Osteoblast (primary cell): ENCODE measurements at places on chromosomes 7 and 10.

DNA sequence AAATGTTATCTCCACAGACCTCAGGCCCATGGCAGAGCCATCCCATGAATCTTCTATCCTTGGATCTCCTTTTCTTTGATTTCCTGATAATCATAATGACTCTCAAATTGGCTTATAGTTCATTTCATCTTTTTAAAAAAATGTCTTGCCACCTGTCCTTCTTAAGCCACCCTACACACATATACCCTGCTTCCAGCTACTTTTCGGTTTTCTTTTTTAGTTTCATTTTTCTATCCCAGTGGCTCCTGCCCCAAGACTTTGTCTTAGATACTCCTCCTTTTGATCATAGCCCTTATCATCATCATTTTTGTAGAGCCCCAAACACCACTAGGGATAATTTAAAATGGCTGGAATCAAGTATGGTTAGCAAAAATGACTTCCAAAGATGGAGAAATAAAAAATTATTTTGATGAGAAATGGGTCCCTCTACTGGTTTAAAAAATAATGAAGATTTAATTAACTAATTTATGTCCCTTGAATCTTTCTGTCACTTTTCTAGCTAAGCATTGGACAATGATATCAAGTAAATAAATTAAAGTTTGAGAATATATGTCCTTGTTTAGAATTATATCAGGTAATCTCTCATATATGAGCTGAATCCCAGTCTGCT lies 277.3 kb upstream of the SEMA3D start:
- no peak for DNase-seq
- no peaks in the 10 kb centered on the region for H3K4me1 ChIP-seq
- no peaks in the 10 kb centered on the region for H3K36me3 ChIP-seq
- no peak overlapping the region for H3K27ac ChIP-seq
- H3K4me3 ChIP-seq, result no peak overlapping the region

- no peaks in the 10 kb centered on the region for H3K36me3 ChIP-seq
- DNase-seq, result no peak
- H3K4me1 ChIP-seq, result no peaks in the 10 kb centered on the region
- no peak overlapping the region for H3K27ac ChIP-seq
Measured at GRCh38 chr7:150923802-150924201, 54.3 kb downstream of the KCNH2 start.

GRCh38 chr7:46569133-46569465 lies 648.0 kb upstream of the IGFBP3 start:
- no peak overlapping the region for H3K27ac ChIP-seq
- H3K4me1 ChIP-seq, result peaks cover 11% of the 10 kb centered on the region
- peak; percentile 51 for DNase-seq
- H3K27me3 ChIP-seq, result no peaks in the 10 kb centered on the region
- H3K36me3 ChIP-seq, result no peaks in the 10 kb centered on the region

DNA sequence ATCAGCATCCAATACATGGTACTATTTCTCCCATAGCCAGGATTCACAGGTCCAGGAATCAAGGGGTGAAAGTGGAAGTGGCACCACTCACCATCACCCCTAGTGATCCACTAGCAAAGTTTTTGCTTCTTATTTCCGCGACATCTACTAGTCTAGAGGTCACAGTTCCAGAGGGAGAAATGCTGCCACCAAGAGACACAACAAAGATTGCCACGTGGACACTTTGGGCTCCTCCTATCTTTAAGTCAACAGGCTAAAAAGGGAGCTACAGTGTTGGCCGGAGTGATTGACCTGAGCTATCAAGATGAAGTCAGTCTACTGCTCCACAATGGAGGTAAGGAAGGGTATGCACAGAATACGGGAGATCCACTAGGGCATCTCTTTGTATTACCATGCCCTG lies 178.2 kb downstream of the AKR1D1 start:
- no peak overlapping the region for H3K27ac ChIP-seq
- no peaks in the 10 kb centered on the region for H3K27me3 ChIP-seq
- DNase-seq, result no peak
- no peaks in the 10 kb centered on the region for H3K36me3 ChIP-seq
- no peak overlapping the region for H3K4me3 ChIP-seq

DNA sequence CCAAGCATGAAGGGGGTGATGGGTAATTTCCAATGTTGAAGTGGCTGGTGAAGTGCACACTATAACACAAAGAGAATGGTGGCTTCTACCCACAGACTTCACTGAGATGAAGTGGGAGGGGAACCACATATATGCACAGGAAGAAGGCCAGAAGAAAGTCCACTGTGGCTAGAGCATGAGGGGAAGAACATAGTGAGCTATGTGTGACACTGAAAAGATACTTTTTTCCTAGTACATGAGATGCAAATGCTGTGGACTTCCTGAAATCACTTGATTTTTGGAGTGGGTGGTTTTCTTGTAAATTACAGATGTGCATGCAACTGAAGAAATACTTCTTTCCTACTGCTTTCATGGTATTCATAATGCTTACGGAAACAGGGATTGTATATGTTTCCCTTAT lies 115.6 kb upstream of the PHYHIPL start:
- H3K27ac ChIP-seq, result no peak overlapping the region
- no peaks in the 10 kb centered on the region for H3K4me1 ChIP-seq
- no peak overlapping the region for H3K4me3 ChIP-seq
- H3K36me3 ChIP-seq, result no peaks in the 10 kb centered on the region
- no peak for DNase-seq

- no peaks in the 10 kb centered on the region for H3K4me1 ChIP-seq
- H3K27ac ChIP-seq, result no peak overlapping the region
- DNase-seq, result no peak
- H3K36me3 ChIP-seq, result no peaks in the 10 kb centered on the region
- no peaks in the 10 kb centered on the region for H3K27me3 ChIP-seq
Measured at GRCh38 chr10:7383442-7383841, 27.4 kb downstream of the SFMBT2 start.

DNA sequence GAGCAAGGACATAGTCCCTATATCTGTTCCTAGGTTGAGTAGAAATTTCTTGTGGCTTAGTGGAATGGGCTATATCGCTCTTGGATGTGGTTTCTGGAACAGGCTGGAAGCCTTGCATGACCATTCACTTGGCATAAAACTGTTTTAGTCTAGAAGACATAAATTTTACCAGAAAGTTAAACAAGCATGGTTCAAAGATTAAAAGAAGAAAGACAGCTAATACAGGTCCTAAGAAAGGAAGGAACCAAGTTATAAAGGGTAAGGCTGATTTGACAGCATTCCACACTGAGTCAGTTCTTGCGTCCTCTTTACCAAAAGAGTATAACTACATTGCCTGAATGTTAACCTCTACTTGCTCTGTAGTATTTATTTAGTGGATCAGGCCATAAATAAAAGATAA lies 724.2 kb downstream of the SORCS1 start:
- DNase-seq, result no peak
- H3K4me1 ChIP-seq, result no peaks in the 10 kb centered on the region
- H3K36me3 ChIP-seq, result no peaks in the 10 kb centered on the region
- H3K27me3 ChIP-seq, result no peaks in the 10 kb centered on the region
- no peak overlapping the region for H3K4me3 ChIP-seq
- H3K27ac ChIP-seq, result no peak overlapping the region

DNA sequence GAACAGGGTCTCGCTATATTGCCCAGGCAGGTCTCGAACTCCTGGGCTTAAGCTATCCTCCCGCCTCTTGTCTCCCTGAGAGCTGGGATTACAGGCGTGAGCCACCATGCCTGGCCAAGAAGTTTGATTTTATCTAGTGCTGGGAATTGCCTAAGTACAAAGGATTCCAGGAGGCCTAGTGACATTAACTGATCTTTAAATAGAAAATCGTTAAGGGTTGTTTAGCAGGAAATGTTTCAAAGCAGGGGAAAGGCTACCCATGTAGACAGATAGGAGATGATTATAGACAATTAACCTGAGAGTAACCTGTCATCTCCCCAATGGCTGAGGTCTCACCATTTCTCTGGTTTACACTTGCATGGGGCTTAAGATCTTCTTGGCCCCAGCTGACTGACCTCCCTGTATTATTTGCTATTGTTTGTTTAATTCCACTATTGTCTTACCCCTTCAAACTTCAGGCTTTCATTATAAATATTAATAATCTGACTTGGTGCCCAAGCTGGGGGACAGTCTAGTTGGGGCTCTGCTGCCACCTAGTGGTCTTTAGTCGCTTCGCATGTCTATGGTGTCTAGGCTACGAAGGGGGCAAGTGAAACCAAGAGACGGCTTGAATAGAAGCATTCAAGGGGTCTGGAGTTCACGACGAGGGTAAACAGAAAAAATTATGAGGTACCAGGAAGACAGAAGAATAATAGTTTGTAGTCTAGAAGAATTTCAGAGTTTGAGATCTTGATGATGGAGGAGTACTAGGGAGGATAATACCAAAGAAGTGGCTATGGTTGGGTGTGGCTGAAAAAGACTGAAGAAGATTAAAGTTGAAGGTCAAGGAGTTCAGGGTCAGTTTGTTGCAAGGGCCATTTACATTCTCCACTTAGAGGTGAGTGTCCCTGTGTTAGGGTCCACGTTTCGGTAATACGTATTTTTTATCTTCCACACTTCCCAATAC lies 40.4 kb upstream of the BPGM start:
- peak; percentile 47 for DNase-seq
- H3K27me3 ChIP-seq, result no peaks in the 10 kb centered on the region
- H3K4me3 ChIP-seq, result peak overlapping the region; percentile 51
- peaks cover 14% of the 10 kb centered on the region for H3K4me1 ChIP-seq

DNA sequence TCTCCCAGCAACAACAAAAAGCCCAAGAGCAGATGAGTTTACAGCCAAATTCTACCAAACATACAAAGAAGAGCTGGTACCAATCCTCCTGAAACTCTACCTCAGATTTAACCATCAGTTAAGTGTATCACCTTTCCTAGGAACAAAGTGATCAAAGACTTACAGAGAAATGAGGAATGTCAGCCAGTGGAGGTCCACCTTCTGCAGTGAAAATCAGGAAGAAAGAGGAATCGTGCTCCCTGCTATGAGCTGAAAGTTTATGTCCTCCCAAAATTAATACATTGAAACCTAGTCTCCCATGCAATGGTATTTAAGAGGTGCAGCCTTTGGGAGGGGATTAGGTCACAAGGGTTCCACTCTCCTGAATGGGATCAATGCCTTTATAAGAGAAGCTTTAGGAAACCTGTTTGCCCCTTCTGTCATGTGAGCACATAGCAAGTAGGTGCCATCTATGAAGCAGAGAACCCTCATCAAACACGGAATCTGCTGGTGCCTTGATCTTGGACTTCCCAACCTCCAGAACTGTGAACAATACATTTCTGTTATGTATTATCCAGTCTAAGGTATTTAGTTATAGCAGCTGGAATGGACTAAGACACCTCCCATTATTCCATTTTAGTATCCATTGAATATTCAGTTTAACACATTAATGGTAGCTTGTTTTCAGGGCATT lies 139.0 kb upstream of the FZD8 start:
- H3K36me3 ChIP-seq, result no peaks in the 10 kb centered on the region
- H3K4me1 ChIP-seq, result peaks cover 10% of the 10 kb centered on the region
- no peak overlapping the region for H3K4me3 ChIP-seq
- H3K27ac ChIP-seq, result no peak overlapping the region

DNA sequence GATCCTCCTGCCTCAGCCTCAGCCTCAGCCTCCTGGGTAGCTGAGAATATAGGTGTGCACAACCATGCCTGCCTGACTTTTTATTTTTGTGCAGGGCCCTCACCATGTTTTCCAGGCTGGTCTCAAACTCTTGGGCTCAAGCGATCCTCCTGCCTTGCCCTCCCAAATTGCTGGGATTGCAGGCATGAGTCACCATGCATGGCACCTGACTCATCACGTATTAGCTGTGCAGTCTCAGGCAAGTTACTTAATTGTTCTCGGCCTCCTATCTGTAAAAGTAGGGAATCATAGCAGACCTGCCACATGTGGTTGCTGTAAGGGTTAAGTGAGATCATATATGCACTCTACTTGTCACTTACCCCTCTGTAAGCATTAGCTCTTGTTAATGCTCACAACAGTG lies 117.2 kb downstream of the ANLN start:
- H3K4me1 ChIP-seq, result no peaks in the 10 kb centered on the region
- H3K36me3 ChIP-seq, result no peaks in the 10 kb centered on the region
- H3K27me3 ChIP-seq, result peaks cover 2% of the 10 kb centered on the region
- DNase-seq, result no peak
- no peak overlapping the region for H3K27ac ChIP-seq
- no peak overlapping the region for H3K4me3 ChIP-seq

DNA sequence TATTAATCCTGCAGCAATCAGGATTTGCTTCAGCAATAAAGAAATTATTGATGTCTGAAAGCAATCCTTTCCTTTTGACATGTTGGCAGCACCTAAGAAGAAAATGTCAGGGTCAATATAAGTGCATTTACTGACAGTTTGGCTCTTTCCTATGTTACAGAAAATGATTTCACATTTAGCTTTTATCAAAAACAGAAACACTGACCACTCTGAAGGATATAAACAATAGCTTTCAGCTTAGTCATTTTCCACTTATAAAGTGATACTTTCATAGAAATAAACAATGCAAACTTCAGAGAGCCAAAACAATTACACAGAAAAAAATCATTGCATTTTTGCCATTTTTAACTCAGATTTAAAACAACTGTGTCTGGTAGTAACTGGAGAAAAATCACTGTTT lies 325.6 kb upstream of the KAT6B start:
- no peak overlapping the region for H3K4me3 ChIP-seq
- peak; percentile 17 for DNase-seq
- no peak overlapping the region for H3K27ac ChIP-seq
- H3K27me3 ChIP-seq, result no peaks in the 10 kb centered on the region
- H3K36me3 ChIP-seq, result no peaks in the 10 kb centered on the region

DNA sequence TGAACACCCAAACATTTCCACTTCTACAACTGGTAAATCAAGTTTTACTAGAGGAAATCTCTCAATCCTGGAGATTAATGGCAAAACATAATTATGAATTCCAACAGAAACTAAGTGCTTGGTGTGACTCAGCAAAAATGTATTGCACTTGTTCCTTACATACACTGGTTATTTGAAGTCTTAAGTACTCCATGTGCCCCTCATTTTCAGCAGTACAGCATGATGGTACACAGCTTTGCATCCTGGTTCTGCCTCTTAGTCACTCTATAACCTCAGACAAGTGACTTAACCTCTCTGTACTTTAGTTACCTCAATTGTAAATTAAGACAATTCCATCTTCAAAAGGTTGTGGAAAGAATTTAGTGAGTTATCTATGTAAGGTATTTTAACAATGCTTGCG lies 12.9 kb downstream of the SLC16A12 start:
- no peak for DNase-seq
- no peaks in the 10 kb centered on the region for H3K27me3 ChIP-seq
- H3K4me1 ChIP-seq, result peaks cover 36% of the 10 kb centered on the region
- no peaks in the 10 kb centered on the region for H3K36me3 ChIP-seq
- H3K27ac ChIP-seq, result peak overlapping the region; percentile 60
- H3K4me3 ChIP-seq, result no peak overlapping the region

GRCh38 chr10:79299397-79300241 lies 47.6 kb upstream of the PPIF start:
- peaks cover 77% of the 10 kb centered on the region for H3K36me3 ChIP-seq
- peaks cover 25% of the 10 kb centered on the region for H3K4me1 ChIP-seq
- peak; percentile 99 for DNase-seq
- H3K27me3 ChIP-seq, result no peaks in the 10 kb centered on the region
- H3K4me3 ChIP-seq, result peak overlapping the region; percentile 38

DNA sequence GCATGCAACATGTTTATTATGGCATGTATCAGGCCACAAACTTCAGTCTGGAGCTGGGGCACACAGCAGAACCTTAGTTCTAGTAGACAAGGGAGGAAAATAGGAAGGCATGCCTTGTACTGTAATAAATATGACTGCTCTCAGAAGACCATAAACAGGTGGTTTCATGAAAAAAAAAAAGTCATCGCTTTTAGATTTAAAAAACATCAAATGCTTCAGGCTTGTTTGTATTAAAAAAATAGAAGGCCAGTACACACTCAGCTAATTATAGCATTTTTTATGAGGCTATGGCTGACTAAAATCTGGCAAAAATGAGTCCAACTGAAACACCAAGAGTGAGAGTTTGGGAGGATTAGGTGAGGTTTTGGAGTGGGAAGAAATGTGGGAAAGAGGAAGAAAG lies 204.1 kb downstream of the JAZF1 start:
- DNase-seq, result no peak
- H3K4me3 ChIP-seq, result no peak overlapping the region
- H3K27me3 ChIP-seq, result no peaks in the 10 kb centered on the region
- peaks cover 3% of the 10 kb centered on the region for H3K4me1 ChIP-seq
- H3K36me3 ChIP-seq, result no peaks in the 10 kb centered on the region
